ENCODE measurements at places on chromosomes 3 and 15. TPM values are rescaled to one million over a fixed set of nuclear protein-coding genes. Genes with fewer than 3 reads are reported as not detected.

DNA sequence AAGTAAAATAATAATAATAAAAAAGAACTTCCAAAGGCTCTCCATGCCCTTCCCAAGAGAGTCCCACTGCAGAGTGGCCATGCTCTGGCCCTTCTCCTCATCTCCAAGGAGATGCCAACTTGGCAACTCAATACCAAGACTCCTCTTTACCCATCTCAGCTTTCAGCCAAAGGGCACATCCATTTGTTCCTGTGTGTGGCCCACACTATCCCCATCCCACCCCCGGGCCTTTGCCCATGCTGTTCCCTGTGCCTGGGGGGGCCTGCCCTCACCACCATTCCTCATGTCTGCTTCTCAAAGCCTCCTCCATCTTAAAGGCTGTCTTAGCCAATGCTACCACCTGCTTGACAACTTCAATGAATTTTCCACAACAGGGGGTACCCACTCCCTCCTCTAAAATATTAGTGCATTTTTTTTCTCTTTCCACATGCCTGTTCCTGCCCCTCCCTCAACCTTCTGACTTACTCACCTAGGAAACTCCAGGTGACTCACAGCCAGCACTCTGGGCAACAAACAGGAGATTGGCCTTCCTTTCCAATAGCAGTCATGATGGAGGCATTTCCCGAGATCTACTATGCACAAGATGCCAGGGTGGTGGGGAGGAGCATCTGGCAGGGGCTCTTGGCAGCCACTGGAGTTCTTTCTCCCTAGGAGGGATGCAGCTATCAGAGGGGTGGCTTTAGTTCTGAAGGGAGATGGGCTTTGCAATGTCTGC, 109.4 kb upstream of the SMAD3 start:
- H3K27me3 ChIP-seq = no peaks in the 10 kb centered on the region
- no peaks in the 10 kb centered on the region for H3K36me3 ChIP-seq
- no peak for DNase-seq
- H3K4me1 ChIP-seq = peaks cover 4% of the 10 kb centered on the region

GRCh38 chr15:88882785-88883184, 12.6 kb downstream of the HAPLN3 start:
- no peak overlapping the region for H3K4me3 ChIP-seq
- H3K27ac ChIP-seq = no peak overlapping the region
- no peaks in the 10 kb centered on the region for H3K4me1 ChIP-seq
- no peak for DNase-seq

- H3K4me1 ChIP-seq = peaks cover 12% of the 10 kb centered on the region
- H3K36me3 ChIP-seq = no peaks in the 10 kb centered on the region
- H3K4me3 ChIP-seq = no peak overlapping the region
- H3K27ac ChIP-seq = no peak overlapping the region
- DNase-seq = no peak
- no peaks in the 10 kb centered on the region for H3K27me3 ChIP-seq
Observed at GRCh38 chr15:40964634-40965033, 11.4 kb downstream of the CHAC1 start.

The PLCL2 gene
- 3.6 TPM for total RNA-seq

The SERPINI2 gene
- not detected for total RNA-seq

The ASB14 gene
- total RNA-seq = not detected

The TTLL13 gene
- 0.47 TPM for total RNA-seq

All from mesothelial cell of epicardium (in vitro differentiated cells).